ENCODE measurements at places on chromosomes 12 and 14.

DNA sequence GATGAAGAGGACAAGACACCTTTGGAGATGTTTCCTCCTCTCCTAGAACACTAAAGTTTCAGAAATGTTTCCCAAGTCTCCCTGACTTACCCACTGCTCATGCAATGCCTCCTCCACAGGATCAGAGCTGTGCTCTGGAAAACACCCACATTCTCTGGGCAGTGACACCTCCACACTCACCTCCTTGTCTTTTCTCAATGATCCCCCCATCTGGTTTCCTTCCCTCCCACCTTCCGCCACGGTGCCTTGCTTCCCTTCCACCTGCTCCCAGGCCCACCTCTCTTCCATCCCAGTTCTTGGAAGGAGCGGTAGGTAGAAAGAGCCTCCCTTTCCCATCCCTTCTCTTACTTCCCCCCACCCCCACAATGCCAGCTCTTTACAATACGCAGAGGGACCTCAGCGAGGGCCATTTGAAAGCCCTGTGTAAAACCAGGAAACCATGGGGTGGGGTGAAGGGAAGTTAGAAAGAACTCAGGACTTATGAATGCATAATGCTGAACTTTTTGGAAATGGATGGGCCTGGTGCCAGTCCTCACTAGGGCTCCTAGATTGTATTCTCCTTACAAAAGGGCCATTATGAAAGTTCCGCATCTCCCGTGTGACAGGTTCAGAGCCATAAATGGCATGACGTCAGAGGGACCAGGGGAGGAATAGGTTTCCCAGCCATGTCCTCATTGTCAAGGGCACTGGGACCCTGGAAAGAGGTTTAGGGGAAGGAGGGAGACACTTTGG is 12.8 kb downstream of the FBLN5 start:
- no peak for ATAC-seq

DNA sequence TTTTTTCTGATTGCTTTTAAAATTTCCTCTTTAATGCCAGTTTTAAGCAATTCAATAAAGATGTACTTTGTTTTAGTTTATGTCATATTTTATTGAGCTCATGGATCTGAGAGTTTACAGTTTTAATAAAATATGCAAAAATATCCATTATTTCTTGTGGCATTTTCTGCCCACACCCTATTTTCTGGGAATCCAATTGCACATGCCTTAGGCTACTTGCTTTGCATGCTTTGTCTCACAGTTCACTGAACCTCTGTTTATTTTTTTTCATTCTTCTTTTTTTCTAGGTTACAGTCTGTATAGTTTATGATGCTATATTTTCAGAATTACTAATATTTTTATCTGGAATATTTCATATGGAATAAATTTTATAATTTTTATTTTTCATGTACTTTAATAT is 1258.0 kb downstream of the FSCB start:
- ATAC-seq = no peak

- ATAC-seq = peak; percentile 75
Observed at GRCh38 chr12:3236345-3237187, 159.4 kb downstream of the TSPAN9 start.

DNA sequence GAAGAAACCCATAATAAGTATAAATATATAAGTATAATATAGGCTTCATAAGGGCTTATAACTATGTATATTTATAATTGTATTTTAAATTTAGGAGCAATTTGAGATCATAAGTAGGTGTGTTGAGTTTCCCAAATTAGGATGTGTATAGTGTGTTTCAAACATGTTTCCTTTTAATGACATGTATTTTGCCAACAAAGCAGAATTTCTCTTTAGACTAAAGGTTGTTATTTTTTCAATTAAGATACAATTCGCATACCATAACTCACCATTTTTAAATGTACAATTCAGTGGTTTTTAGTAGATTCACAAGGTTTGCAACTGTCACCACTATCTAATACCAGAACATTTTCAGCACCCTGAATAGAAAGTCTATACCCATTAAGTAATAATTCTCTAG is 7.7 kb upstream of the ARL1 start:
- no peak for ATAC-seq

DNA sequence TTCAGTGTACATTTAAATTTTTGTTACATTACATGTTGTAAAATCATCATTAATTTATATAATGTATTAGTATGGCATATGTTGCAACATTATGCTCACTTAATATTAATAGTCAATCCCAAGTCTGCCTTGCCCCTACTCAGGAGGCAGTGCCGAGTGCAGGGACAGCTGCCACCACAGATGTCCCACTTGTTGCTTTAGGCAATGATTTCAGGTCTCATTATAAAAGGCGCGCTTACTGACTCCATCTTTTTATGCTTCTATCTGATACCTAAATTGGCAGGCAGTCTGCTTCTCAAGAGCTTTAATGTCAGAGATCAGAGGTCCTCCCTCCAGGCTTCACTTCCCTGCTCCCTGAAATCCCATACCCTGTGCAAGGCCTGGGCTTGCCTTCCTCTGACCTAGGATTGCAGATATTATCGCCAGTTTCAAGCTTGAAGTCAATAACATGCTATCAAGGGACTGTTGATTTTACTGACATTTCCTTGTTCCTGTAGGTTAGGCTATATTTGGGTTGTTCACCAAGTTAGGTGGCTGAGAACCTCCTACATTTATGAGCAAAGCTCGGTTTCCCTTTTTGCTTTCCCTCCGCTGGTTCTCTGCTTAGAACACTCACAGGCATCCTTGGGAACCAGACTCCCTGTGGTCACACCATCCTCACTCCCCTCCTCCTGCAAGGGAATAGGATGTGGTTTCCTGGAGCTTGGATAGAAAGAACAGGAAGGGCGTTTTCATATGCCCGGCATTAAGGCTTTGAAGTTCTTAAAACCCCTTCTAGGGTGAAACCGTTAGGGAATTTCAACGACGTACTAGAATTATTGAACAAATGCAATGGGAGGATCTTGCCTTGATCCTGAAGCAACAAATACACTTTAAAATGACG is 208.4 kb upstream of the FKBP4 start:
- no peak for ATAC-seq

DNA sequence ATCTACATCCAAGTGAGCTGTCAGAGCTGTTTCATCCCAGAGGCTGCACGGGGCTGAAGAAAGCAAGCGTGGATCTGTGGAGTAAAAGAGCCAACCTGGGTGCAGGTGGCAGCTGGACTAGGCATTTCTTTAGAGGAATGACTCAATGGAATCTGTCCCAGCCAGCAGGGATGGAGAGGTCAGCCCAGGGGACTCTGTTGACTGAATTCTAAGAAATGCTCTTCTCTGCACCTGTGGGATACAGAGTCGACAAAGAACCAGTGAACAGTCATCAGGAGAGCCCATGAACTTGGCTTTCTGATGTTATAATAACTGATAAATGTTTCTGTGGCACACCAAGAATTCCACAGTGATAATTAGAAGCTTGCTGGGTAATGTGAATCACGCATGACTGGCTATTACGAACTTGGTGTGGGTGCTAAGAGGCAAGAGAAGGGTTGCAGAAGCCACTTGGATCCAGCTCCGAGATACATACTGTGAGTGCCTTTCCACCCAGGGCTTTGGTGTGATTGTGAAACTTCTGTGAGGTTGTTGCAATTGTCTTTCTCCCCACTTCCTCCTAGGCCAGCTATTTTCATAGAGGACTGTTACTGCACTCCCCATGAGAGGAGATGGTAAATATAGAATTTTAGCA is 16.2 kb downstream of the PYGL start:
- no peak for ATAC-seq

GRCh38 chr14:55128386-55129085 is 516 bp upstream of the LGALS3 start:
- no peak for ATAC-seq

DNA sequence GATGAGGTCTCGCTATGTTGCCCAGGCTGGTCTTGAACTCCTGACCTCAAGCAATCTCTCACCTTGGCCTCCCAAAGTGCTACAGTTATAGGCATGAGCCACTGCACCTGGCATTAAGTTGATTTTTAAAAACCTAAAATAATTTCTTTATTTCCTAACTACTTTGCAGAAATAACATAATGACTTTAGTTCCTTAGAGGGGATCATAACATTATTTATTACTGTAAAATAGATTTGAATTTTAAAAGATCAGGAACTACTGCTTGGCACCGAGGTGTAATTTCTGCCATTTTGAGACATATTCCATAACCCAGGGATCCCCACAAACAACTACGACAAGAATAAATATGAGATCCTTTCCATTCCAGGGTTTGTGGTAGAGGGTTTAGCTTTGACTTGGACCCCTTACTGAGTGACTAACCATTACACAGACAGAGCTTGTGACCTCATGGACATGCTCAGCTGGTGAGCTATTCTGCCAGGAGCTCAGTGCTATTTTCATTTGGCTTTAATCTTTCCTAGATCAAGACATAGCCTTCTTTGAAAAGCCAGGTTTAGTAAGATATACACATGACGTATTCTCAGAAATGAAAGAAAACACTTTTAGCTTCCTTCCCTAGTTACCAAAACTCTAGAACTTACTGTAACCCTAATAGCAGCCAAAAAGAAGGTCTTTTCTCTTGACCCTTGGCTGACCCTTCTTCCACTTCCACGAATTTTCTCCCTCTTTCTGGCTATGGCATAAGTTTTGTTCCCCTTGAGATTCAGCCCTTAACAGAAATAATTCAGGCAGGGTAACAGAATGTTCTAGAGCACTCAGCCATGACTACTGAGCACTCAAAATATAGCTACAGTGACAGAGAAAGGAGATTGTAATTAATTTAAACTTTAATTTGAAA is 75.1 kb upstream of the NUDT4 start:
- no peak for ATAC-seq

DNA sequence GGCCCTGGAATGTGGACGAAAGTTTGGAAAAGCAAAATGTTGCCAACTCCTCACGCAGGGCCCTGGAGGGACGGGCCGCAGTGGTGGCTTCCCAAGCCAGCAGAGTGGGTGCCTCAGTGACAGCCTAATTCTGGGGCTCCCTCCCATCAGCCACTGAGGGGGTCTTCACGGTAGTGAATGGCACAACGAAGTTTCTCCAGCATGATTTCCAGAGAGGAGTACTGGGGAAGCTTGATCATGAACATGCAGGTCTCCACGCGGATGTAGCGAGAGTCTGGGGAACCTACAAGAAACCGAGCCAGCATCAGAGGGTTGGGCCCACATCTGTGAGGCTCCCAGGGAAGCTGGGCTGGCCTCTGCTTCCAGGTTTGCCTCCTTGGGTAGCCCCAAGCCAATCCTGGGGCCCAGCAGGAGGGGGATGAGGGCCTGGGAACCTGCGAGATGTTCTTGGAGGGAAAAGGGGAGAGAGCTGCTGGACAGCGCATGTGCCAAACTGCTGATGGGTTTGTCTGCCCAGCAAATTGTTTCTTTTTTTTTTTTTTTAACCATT is 37.0 kb downstream of the TRAFD1 start:
- no peak for ATAC-seq
